ENCODE measurements at places on chromosomes 2 and 18.

DNA sequence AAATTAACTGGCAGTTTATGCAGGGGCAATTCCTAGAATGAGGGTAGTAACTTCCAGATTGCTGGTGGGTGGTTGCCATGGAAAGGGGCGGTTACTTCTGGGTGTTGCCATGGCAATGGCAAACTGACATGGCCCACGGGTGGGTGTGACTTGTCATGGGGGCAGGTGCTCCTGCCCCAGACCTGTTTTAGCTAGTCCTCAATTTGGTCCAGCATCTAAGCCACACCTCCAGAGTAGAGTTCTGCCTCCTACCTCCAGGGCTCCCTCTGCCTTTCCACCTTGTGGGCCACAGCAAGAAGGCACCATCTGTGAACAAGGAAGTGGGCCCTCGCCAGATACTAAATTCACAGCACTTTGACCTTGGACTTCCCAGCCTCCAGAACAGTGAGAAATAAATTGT, 148.7 kb downstream of the TFCP2L1 start:
- no peak for DNase-seq

GRCh38 chr2:165024199-165024598, 68.9 kb upstream of the SLC38A11 start:
- DNase-seq = no peak

- no peak for DNase-seq
These were observed 1.1 kb downstream of the CASP8 start for GRCh38 chr2:201261471-201261870.

- DNase-seq = peak; percentile 58
These were observed 148.7 kb downstream of the CALCRL start for GRCh38 chr2:187299122-187299906.

- DNase-seq = no peak
These were observed 139.2 kb downstream of the CCDC102B start for GRCh38 chr18:68937029-68937599.

GRCh38 chr2:117470311-117471095, 344.0 kb upstream of the DDX18 start:
- DNase-seq = no peak

GRCh38 chr2:186917866-186918265, 68.9 kb upstream of the ZSWIM2 start:
- no peak for DNase-seq

- DNase-seq = no peak
These were observed 88.8 kb downstream of the LRP1B start for GRCh38 chr2:142041996-142042395.

GRCh38 chr18:32770054-32770665, 2.7 kb downstream of the KLHL14 start:
- DNase-seq = no peak

GRCh38 chr2:198498048-198498447, 693.7 kb downstream of the PLCL1 start:
- no peak for DNase-seq

DNA sequence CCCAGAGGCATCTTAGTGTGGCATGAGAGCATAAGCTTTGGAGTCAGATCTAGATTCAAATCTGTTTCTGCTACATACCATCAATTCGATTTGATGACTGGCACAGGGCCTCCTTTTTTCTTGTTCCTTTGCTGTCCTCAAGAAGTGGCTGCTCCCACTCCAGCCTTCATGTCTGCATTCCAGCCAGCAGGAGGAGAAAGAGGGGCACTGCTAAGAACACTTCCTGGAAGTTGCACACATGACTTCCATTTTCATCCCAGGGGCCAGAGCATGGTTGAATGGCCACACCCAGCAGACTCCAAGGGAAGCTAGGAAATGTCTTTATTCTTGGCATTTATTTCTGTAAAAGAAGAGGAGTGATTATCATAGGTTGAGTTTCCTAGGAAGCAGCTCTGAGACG, 50.4 kb downstream of the EML6 start:
- peak; percentile 32 for DNase-seq

DNA sequence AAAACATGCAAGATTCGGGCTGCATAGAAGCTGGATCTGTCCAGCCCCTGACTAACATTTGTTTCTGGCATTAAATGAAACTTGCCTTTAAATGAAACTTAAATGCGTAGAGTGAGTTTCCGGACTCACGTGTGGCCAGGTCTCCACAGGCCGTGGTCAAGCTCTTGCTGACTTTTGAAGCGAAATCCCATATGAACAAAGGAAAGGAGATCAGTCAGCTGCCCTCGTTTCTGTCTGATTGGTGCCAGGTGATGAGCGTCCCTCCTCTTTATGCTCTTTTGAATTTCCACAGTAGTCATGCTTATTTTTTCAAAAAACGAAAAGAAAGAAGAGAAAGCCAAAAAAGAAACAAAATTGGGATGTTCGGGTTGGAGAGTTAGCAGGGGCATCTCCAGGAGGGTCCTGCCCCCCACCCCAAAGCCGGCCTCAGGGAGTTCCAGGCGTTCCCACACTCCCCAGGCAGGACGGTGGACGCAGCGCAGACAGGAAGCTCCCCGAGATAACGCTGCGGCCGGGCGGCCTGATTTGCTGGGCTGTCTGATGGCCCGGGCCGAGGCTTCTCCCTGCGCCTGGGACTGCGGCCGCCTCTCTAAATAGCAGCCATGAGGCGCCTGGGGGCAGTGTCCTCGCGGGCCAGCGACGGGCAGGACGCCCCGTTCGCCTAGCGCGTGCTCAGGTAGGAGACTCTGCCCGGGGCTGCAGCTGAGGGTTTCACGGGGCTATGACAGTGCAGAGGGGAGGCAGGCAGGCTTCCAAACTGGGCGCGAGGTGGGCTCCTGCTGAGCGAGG, at the start of gene COLEC11:
TSS of gene COLEC11 (plus strand) at position 620 of the 789 bp plus-strand sequence. CDS start 9,229 bp downstream, outside the sequence.
- DNase-seq = peak; percentile 63

DNA sequence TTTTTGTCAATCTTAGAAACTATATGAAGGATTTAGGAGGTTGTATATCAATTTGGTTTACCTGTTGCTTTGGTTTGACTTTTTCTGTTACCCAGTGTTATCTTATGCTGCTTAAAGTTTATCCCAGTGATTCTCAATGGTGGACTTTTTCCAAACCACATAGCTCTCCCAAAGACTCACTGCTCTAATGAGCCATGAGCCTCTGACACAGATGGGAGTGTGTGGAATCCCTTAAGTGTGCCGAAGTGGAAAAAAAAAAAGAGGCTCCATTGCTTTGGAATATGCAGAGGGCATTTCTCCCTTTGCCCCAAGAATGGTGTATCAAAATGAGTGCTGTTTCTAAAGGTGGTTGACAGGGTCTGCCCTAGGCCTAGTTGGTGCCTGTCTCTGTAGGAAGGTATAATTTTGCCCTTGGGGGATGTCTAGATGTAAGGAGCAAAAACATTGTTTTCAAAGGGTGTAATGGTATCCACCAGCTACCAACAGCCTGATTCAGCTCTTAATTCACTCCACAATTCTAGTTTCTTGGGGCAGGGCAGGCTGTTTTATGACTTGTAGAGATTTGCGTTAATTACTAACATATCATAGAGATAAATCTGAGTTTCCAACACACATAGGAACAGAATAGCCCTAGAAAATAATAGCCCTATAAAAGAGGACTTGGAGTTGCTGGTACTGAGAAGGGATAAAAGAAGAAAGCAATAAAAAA, 64.3 kb upstream of the CYP26B1 start:
- DNase-seq = peak; percentile 28

DNA sequence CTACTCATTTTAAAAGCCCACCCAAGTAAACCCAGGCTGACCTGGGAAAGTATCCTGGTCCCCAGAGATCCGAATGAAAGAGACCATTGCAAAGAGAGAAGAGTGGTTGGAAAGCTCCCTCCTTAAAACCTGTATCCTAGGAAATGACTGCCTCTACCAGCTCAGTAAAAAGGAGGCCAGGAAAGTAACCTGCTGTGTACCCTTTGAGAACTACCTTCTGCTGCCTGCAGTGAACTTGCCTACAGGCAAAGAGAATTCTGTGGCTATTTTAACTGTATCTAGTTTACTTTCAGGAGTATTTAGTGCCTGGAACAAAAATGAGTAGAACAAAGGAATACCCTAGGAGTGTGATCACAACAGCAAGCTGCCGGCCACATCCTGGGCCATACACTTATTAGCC, 641.7 kb upstream of the NRXN1 start:
- DNase-seq = no peak

- DNase-seq = peak; percentile 14
These were observed 69.4 kb downstream of the AGAP1 start for GRCh38 chr2:235563056-235563910.

- no peak for DNase-seq
These were observed 48.1 kb upstream of the RAPH1 start for GRCh38 chr2:203583084-203583695.

DNA sequence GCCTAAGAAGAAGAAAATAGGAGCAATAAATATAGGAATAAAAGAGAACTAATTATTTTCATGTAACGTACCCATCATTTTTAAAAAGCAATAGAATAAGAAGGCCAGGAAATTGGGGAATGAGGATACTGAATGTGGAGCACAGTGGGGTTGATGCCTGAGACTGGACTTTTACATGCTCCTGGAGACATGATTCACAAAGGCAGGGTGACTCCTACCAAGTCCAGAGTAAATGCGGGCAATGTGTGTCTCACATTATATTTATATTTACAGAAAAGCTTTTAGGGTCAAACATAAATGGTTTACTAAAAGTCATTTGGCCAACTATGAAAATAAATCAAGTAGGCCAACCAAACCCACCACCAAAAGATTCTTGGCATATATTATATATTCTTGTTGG, 87.9 kb upstream of the COL5A2 start:
- DNase-seq = no peak

DNA sequence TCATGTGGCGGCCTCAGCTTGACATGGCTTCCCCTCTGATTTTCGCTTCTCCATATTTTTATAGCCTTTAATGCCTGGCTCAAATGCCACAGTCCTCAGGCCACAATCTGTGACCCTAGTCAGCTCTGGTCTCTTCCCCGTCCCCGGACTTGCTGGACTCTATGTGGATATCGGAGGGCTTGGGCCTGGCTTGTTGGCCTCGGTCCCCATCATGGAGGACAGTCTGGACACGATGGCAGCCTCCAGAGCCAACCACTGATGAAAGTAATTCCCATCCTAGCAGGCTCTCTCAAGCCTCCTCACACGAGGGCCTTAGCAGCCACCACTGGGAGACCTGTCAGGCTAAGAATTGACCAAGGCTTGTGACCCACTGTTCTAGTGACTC, 61.6 kb downstream of the LPIN1 start:
- no peak for DNase-seq

DNA sequence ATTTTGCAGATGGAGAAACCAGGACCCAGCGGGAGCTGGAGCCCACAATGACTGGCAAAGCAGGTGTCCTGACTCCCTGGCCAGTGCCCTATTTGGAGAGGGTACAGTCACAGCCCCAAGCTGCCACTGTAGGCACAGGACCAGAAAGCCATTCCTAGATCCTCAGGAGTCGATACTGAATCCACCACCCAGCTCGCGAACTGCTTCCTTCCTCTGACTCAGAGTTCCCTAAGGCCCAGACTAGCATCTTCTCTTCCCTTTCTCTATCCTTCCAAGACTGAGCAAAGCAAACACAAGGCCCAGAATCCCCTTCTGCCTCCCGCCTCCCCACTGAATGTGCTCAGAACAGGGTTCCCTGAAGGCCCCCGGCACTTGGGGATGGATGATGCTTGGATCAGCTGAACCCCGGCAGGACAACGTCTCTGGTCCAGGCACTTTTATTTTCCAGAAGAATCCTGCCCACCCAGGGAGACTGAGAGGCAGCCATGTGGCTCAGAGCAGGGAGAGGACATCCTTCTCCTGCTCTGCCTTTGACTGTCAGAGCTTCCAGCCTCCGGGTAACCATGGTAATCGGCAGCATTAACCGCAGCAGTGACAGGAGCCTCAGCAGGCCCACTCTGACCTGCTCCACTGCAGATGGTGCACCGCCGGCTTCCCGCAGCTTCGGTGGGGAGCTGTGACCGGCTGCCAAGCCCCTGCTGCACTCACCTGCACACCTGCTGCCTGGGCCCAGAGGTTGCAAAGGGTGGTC, 34.8 kb upstream of the KLHL29 start:
- peak; percentile 22 for DNase-seq

DNA sequence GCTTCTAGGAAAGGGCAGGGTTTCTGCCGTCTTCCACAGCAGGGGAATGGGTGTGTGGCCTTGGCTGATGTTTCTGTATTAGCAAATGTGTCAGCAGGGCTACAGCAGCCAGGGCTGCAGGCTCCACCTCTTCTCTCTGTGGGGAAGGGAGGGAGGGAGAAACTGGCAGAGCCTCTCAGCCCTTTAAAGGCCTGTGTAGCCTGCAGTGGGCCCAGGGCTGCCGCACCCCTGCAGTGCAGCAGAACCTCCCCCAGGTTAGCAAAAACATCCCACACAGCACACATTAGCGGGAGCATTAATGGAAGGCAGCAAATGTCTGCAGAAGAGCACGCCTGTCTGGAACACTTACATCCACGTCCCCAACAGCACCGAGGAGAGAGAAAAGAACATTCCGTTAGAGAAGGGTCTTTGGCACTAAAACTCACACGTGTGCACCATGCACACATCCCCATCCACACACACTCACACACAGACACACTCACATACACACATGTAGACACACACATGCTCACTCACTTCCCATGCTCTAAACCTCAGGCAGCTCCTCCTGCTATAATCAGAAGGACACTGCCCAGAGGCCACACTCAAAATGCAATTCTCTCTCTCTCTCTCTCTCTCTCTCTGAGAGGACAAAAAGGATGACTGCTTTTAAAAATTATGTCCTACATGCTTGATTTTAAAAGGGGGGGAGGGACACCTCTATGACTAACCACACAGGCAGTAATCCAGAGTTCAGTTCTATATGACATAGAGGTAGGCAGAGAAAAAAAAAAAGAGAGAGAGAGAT, 24.1 kb downstream of the MRPL35 start:
- DNase-seq = peak; percentile 84

- no peak for DNase-seq
These were observed 1276.7 kb upstream of the PIK3C3 start for GRCh38 chr18:40678318-40678717.

GRCh38 chr2:123770996-123771720, 253.9 kb upstream of the CNTNAP5 start:
- DNase-seq = no peak

DNA sequence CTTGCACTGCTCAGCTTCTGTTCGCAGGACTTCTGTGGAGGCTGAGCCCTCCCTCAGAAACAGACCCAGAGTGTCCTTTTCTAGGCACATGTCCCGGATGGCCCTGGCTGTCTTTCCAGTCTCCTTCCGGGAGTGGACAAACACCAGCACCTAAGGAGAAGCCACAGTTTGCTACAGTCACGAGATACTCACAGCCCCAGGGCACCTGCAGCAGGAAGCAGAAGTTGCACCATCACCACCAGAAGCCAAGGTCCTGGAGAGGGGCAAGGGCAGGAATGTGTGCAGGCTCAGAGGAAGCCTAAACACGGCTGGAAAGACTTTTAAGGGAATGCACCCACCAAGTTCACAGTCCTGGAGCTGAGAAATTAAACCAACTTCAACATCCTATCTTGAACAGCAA, 13.6 kb downstream of the SNRNP200 start:
- DNase-seq = no peak

DNA sequence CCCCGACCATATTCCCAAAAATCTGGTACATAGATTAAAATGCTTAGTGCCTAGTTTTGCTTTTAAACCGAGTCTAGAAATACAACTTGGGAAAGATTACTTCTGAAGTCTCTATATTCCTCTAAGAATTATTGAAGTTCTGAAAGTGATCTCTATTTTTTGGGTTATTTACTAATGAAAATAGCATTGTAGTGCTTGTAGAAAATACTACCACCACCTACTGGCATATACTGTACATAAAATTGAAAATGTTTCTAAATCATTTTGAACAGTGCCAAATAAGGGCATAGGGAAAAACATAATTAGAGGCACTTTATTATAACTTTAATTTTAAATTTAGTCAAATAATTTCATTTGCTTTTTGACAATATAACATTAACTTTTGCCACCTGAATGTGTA, 1399.6 kb upstream of the ZEB2 start:
- DNase-seq = peak; percentile 61

GRCh38 chr2:106363791-106364190, 104.4 kb downstream of the RGPD3 start:
- DNase-seq = no peak

- DNase-seq = peak; percentile 14
These were observed 172.9 kb upstream of the SETBP1 start for GRCh38 chr18:44507729-44508325.
